Stimulated activated CD4-positive, alpha-beta T cell treated with anti-CD3 and anti-CD28 coated beads, Interleukin-4, amount 100 ng/mL, for 24 hours (primary cell): ENCODE measurements at places on chromosomes 16 and 17.

DNA sequence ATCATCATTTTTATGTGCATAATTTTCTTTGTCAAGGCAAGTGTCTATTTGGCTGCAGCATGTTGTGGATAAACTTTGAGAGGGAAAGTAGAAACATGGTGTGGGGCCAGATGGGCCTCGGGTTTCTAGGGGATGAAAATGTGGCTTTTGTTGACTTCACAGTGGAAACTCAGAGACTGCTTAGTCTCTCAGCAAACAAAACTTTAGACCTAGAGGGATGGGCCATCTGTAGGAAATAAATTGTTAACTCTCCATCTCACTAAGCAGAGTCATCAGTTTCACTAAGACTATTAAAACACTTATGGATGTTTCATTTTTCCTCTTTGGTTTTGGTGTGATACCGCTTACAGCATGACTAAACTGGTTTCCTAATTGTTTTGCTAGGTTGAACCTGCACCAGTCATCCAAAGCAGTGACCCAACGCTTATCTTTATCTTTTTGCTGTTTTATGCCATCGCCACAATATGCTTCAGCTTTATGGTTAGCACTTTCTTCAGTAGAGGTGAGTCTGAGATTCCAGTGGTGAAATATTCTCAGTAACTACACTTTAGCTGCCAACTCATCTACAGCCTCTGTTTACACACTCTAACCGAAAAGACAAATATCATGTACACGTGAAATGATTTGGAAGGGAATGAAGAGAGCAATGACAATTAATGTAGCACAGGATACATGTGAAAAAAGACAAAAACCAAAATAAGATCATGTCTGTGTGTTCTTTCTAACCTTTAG lies 60.6 kb upstream of the CRYM start:
- DNase-seq = no peak

- no peak for DNase-seq
Measured at GRCh38 chr17:62911114-62911513, 54.9 kb upstream of the TANC2 start.

GRCh38 chr16:49564496-49565229 lies 191.1 kb downstream of the C16orf78 start:
- DNase-seq = no peak

DNA sequence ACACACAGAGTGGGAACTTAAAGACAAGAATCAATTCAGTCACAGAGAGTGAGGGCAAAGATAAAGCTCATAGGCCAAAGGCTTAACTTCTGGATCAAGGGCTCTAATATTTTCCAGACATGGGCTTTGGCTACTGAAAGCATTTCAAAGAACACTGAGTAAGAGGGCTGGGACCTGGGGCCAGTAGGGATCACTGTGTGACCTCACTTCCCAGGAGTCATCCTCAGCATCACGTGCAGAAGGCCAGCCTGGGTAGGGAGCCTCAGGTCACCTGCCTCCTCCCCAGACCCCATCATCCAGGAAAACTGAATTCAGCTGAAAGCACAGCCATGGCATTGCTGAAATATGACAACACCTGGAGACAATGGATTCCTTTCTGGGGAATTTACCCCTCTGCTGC lies 163.5 kb downstream of the RAB11FIP4 start:
- no peak for DNase-seq

DNA sequence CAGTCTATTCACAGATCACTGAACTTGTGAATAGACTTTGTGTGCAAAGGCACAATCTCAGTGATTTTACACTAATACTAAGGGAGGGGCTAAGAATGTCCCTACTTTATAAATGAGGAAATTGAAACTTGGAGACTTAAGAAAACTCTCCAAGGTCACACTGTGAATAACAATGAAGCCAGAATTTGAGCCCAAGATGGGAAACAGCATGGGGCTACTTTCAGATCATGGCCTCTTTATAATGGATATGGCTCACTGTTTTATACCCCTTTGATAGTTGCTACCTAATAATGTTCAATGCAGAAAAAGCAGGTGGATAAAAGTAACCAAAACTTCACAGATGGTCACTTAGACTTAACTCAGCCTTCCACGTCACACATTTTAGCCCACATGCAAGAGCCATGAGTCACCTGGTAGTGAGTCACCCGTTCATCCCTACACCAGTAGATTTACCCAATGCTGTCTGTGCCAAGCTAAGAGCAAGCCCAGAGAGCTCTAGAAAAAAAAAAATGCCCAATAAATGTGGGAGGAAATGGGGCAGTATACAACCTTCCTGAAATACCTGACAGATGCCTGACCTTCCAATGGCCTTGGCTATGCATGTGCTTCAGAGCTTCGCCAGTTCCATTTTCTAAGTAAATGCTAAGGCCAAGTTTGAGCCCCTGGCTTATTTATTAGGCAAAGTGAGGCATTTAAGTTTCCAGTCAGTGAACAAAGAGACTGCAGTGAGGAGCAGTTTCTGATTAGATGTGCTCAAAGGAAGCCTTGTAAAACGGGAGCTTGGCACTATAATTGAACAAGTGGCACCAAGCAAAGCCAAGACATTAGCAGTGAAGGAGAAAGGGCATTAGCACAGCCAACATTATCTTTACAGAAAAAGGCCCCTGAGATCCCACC lies 219.7 kb downstream of the TMEM114 start:
- DNase-seq = no peak

DNA sequence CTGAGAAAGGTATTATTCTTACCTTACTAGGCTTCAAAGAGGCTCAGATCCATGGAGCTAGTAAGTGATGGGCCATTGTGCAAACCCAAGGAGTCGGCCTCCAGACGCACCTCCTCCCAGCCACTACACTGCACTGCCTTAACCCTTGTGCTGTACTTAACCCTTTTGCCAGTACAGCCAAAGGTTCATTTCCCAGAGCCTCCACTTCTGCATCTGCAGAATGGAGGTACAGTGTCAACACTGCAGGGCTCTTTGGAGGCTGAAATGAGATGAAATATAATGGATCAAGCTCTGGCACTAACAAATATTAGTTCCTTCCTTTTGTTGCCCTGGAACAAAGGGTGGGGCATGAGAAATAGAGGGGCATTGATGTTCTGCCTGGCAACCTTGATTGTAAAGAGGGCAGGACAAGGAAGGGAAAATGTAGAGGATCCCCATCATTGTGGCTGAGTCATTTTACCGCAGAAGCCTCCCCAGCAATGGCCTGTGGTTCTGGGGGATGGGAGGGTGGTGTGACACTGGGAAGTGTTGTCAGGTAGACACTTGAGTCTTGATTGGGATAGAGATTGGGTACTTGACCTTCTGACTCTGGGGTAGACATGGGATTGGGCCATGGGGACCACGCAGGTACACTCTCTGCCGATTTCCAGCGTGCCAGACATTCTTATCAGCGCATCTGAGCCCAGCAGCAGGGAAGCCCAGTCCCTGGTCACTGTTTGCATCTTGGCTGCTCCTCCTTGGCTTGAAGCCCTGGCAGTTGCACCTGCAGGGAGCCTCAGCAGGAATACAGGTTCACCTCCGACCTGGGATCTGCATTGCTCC lies 84.0 kb downstream of the MSI2 start:
- DNase-seq = no peak

DNA sequence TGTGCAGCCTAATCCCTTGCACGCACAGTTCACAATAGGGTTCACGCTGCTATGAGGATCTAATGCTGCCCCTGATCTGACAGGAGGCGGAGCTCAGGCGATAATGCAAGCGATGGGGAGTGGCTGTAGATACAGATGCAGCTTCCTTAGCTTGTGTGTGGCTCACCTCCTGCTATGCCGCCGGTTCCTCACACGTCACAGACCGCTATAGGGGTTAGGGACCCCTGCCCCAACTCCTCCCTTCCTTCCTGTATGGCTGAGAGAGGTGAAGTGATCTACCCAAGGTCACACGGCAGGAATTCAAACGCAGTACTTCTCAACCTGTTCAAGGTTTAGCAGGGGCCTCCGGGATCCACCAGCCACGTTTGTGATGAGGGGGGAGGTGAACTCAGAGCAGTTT lies 13.4 kb upstream of the PLLP start:
- DNase-seq = peak; percentile 29

- DNase-seq = no peak
Measured at GRCh38 chr17:81902023-81902652, at the start of gene NPB. TSS of gene NPB (plus strand) at chr17:81902238. CDS start at chr17:81902278, 40 bp downstream.

GRCh38 chr16:23014592-23014991 lies 134.7 kb downstream of the USP31 start:
- DNase-seq = no peak

- DNase-seq = no peak
Measured at GRCh38 chr16:54652201-54652770, 278.4 kb upstream of the IRX5 start.

DNA sequence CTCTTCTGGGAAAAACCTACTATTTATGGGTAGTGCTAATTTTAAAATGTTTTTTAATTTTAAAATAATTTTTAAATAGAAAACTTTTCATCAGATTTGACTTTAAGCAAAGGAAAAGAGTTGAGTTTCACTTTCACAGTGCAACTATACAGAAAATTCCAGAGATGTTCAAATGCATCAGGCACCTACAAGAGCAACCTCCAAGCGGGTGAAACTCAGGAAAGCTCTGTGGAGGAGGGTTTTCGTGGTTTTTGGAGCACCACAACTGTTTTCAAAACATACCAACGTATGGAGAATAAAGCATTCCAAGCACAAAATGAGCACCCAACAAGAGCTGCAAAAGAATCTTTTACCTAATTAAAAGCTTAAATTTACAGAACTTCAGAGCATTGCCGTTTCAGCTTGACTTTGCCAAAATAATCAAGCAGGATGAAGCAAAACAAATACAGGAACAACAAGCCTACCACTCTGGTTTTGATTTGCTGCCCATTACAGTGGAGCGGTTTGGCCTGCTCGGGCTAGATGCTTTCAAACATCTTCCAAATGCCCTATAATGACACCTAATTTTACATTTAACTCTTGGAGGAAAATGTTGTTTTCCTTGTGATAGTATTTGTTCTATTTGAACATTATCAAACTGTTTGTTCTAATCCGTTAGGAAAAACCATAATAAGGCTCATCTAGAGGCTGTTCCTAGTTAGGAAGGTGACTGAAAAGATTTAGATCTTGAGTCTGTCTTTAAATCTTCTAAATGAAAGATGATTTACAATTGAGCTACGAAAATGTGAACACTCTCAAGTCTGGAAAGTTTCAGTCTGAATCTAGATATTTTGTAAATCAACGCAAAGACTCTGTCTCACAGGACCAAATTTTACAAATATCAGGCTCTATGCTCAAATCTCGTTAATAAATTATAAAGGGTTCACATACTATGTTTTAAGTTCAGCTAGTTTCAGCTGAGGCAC lies 34.5 kb downstream of the NACA2 start:
- DNase-seq = no peak

DNA sequence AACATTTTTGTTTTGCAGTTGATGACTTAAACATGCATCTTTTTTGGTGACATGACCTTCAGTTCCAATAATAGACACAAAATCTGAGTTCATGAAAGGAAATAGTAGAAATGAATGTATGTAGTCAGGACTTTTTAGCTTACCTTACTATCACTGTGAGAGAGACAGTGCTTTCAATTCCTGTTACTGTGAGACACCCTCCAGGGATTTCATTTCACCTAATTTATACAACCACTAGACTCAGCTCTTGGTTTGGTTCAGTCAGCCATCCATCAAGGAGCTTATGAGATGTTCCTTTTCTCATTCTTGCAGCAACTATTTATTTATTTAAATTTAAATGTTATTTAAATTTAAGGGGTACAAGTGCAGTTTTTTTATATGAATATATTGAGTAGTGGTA lies 77.9 kb downstream of the MAP2K4 start:
- DNase-seq = no peak

GRCh38 chr16:86034421-86034919 lies 135.5 kb downstream of the IRF8 start:
- no peak for DNase-seq

DNA sequence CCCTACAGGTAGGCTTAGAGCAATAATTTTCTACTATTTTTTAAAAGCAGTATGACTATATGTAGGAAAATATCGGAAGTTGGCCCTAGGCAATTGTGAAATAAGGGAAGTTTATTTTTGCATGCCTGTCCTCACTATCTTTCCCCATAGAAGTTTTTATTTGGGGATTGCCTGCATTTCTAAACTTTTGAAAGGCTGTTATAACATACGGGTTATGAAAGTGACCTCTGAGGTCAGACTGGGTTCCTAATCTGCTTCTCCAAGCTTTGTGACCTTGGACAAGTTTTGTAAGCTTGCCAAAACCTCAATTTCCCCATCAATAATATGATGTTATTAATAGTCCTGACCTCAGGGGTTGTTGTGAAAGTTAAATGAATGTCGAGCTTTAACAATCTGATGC lies 67.1 kb downstream of the ARHGAP44 start:
- DNase-seq = no peak

- no peak for DNase-seq
Measured at GRCh38 chr16:64919929-64920607, 201.8 kb downstream of the CDH11 start.

- DNase-seq = no peak
Measured at GRCh38 chr16:10171221-10171620, 11.0 kb downstream of the GRIN2A start.

GRCh38 chr17:63445954-63446752 lies at the start of gene CYB561:
TSS of gene CYB561 (minus strand) at chr17:63446306. CDS start at chr17:63437547, 8,759 bp downstream.
- peak; percentile 73 for DNase-seq

DNA sequence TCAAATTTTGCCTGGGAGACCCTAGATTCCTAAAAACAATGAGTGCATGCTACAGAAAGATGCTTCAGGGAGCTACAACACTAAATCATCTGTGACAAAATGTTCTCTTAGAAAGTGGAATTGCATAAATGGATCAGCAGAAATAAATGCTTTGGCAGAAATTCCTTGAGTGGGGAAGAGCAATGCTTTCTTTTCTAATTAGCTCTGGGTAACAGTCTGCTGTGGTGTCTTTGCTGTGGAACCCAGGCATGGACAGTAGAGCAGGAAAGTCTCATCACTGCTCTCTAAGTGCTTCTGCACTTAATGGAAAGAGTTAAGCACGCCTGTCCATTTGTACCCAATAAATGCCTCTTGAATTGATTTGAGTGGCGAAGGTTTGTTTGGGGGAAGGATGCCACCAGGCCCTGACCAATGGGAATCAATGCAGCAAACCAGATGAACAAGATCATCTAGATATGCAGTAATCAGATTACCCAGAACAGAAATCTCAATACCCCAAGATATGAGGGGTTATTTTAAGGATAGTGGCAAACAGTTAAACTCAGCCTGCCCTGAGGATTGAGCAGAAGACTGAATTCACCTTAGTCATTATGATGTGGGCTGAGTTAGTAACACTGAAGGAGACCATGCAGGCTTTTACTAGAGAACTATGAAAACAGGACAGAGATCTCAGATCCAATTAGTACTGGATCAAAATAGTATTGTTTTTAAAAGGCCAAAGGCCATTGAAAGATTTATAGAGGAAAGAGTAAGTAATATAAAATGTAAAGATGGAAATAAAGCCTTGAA lies 13.6 kb downstream of the HLF start:
- DNase-seq = no peak
